ENCODE measurements at places on chromosomes 2 and 18. TPM values are rescaled to one million over a fixed set of nuclear protein-coding genes. Genes with fewer than 3 reads are reported as not detected.

The FSHR gene
- not detected for total RNA-seq

The PRKAG3 gene
- total RNA-seq = not detected

The MC5R gene
- 0.15 TPM for total RNA-seq

The GALNT13 gene
- not detected for total RNA-seq

The IL1R2 gene
- 1.4 TPM for total RNA-seq

The VIL1 gene
- 0.27 TPM for total RNA-seq

The ITGB1BP1 gene
- 108 TPM for total RNA-seq

The XDH gene
- total RNA-seq = 0.15 TPM

The GCG gene
- not detected for total RNA-seq

The VWC2L gene
- total RNA-seq = not detected

The CABYR gene
- total RNA-seq = 1.2 TPM

The MYO3B gene
- 0.78 TPM for total RNA-seq

The HOXD13 gene
- not detected for total RNA-seq

The MTCL1 gene
- 0.56 TPM for total RNA-seq

The RGPD6 gene
- 9.2 TPM for total RNA-seq

The SALL3 gene
- not detected for total RNA-seq

The PAX8 gene
- total RNA-seq = 0.66 TPM

The CACNB4 gene
- total RNA-seq = 0.80 TPM

The DQX1 gene
- total RNA-seq = 0.56 TPM

The CFAP210 gene
- not detected for total RNA-seq

The CPO gene
- not detected for total RNA-seq

The ESPNL gene
- total RNA-seq = 0.17 TPM

The B3GNT7 gene
- not detected for total RNA-seq

The RNU2-63P gene
- total RNA-seq = 16.7 TPM

The FNDC4 gene
- total RNA-seq = not detected

The SCN9A gene
- 3.5 TPM for total RNA-seq

The CFAP221 gene
- total RNA-seq = not detected

The ADAM23 gene
- total RNA-seq = not detected

The ELOA2 gene
- not detected for total RNA-seq

The LAMA1 gene
- not detected for total RNA-seq

The FTCDNL1 gene
- total RNA-seq = 0.71 TPM

The CCDC141 gene
- 7.5 TPM for total RNA-seq

The MBD1 gene
- 100 TPM for total RNA-seq

The GKN1 gene
- not detected for total RNA-seq

The XIRP2 gene
- not detected for total RNA-seq

The AQP12B gene
- not detected for total RNA-seq

The NOSTRIN gene
- not detected for total RNA-seq

The TYMS gene
- 213 TPM for total RNA-seq

The PSTPIP2 gene
- 13.8 TPM for total RNA-seq

The ANKRD53 gene
- not detected for total RNA-seq

The PAX3 gene
- not detected for total RNA-seq

The CCL20 gene
- total RNA-seq = not detected

The AFG3L2 gene
- total RNA-seq = 38.9 TPM
